Activated CD8-positive, alpha-beta memory T cell treated with anti-CD3 and anti-CD28 coated beads for 24 hours (primary cell): ENCODE measurements at places on chromosomes 11 and 22.

DNA sequence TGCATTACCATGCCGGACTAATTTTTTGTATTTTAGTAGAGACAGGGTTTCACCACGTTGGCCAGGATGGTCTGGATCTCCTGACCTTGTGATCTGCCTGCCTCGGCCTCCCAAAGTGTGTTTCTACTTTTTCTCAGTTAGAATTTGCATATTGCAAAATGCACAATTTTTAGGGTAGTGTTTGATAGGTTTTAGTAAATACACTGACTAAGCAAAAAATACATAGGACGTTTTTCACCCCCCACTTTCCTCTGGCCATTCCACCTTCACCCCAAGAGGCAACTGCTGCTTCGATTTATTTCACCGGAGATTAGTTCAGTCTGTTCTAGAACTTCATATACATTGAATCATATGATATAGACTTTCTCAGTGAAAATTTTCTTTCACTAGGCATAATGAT is 1269.1 kb downstream of the TBC1D22A start:
- no peak for DNase-seq

DNA sequence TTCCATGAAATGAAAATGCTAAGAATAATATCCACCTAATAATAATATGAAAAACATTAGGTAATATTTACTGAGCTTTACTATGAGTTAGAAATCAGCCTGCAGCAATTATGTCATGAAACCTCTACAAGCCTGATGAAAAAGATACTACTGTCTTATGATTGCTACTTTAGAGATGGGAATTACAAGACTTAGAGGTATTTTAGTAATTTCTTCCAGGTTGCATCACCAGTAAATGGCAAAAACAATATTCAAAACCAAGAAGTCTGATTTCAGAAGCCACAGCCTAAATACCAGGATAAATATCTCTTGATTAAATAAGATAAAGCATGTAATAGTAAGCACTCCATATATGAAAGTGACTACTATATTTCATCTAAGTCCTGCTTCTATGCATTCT is 13.8 kb downstream of the OR5B21 start:
- no peak for DNase-seq

- no peak for DNase-seq
These were observed 21.6 kb downstream of the SLC6A5 start for GRCh38 chr11:20620988-20621387.

DNA sequence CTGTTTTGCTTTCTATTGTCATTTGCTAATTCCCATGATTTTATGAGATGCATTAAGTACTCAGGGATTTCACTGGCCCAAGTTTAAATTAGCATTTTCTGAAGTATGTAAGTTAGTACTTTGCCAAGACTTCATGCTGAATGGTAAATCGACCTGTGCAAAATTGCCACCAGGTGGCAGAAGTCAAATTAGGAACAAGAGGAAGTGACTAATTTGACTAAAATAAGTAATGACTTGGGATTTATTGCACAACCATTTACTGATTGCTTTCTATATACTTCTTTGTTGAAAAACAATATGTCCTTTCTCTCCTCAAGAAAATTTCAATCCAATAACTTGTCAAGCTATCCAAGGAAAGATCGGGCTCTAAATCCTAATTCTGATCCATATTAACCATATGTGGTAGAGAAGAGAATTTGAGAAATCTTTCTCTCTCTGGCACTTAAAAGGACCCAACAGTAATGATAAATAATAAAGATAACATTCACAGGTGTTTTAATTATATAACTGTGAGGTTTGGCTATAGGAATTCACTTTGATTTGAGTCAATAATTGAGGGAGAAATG is 253.7 kb upstream of the CHORDC1 start:
- no peak for DNase-seq

- DNase-seq: no peak
These were observed 68.5 kb upstream of the C11orf58 start for GRCh38 chr11:16669799-16670415.
